A375 (cell line): ENCODE measurements at places on chromosomes 4 and X. TPM values are rescaled to one million over a fixed set of nuclear protein-coding genes. Genes with fewer than 3 reads are reported as not detected.

The BRS3 gene
- not detected in 2 replicates for total RNA-seq

The TAF7L gene
- not detected in 2 replicates for total RNA-seq

The NIPAL1 gene
- total RNA-seq: 2.0 and 4.1 TPM in 2 replicates

The MEPE gene
- not detected in 2 replicates for total RNA-seq

The FAM3A gene
- total RNA-seq: 43.0 and 45.9 TPM in 2 replicates

The PI4K2B gene
- 18.8 and 22.5 TPM in 2 replicates for total RNA-seq

The COL25A1 gene
- total RNA-seq: not detected in 2 replicates

The SCRG1 gene
- 0.27 and 0.30 TPM in 2 replicates for total RNA-seq

The RPA4 gene
- total RNA-seq: 0.68 and 0.82 TPM in 2 replicates
